NCI-H1092 (cell line): ENCODE measurements at places on chromosomes 2 and 18.
A peak's percentile ranks its signal among the peaks of the same experiment; 100 is the strongest.

DNA sequence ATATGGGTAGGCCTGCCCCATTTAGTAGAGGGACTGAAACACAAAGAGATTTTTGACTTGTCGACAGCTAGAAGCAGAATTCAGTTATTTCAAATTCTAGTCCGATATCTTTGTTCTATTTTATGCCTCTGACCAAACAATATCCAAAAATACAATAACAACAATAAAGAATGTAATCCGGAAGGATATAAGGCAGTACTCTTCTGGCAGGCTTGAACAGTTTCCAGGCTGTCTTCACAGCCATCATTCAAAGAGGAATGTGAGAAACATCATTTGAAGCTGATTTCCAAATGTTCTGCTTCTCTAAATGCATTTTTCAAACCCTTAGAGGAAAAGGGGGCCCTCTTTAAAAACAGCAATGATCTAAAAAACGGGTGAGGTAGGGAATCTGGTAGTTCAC lies 36.7 kb upstream of the SPTBN1 start:
- DNase-seq, result no peak

- DNase-seq, result peak; percentile 38
These were observed 232.4 kb downstream of the MTX2 start for GRCh38 chr2:176501617-176502016.

DNA sequence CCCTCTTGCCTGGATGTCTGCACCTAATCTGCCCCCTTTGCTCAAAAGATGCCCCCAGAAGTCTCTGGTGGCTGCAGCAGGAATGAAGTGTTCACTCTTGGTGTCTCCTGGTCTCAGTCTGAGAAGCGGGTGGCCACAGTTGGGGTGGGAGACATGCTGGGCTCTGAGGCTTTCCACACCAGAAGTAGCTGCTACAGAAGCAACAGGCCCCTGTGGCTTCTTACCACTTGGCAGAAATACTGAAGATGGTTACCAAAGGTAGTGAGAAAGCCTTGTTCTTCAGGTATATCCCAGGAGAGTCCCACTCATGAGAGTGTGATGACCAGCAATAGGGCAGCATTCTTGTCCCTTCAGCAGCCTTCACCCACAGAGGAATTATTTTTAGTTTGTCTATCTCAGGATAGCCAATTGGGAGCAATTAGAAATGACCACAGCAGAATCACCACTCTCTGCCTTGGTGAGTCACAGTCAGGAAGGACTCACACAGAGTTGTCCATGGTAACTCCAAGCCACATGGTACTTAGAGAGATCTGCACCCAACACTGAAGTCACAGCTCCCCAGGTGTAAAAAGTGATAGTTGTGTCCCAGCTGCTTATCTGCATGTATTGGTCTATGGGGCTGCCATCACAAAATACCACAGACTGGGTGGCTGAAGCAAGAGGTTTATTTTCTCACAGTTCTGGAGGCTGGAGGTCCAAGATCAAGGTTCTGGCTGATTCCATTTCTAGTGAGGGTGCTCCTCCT lies 169.8 kb upstream of the ID2 start:
- no peak for DNase-seq

DNA sequence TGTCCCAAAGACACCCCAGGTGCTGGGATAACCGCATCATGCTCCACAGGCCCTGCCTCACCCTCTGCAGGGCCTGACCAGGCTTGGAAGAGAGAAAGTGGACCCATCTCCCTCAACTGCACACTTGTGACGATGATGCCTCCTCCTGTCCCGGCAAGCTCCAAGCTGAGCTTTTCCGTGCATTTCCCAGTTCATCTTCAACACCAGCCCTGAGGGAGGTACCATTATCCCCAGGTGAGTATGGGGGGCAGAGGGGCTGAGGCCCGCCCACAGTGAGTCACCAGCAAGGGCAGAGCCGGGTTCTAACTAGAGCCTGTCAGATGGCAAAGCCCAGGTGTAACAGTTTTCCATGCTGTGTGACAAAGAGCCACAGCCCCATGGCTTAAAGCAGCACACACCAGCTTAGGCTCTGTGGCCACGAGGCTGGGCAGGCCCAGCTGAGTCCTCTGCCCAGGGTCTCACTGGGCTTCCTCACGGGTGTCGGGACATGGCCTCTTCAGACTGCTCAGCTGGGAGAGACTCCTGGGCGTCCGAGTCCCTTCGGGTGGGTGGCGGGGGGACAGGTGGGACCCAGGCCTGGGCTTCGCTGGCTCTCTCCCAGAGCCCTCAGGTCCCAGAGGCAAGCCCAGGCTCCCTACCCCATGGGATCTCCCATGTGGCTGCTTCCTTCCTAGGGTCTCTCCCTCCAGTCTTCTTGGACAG lies 108.4 kb upstream of the OTOS start:
- DNase-seq, result no peak

- no peak for DNase-seq
These were observed 110.7 kb downstream of the SLC8A1 start for GRCh38 chr2:40341198-40341597.

GRCh38 chr2:230161184-230161583 lies 58.6 kb downstream of the SP110 start:
- no peak for DNase-seq

DNA sequence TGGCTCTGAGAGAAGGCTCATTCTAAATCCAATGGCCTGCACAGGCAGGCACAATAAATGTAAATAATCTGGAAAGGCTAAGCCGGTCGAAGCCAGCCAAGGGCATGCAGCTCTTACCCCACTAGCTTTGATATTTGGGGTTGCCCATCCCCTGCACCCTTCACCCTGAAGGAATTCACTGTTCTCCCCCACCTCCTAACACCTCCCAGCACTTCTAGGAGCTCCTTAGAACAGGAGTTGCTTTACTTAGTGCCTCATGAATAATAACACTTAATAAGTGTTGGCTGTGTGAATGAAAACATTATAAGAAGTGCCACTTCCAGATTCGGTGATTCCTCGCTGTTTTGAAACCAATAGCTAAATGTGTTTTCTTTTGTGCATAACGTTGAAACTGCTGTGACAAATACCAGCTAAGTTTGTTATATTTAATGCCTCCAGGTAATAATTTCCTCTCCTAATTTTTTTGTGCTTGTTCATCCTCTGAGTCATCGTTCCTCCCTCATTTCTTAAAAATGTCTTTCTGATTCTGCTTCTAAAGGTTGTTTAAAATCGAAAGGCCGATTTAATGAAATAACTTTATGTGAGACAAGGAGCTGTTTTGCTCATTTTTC lies 458.8 kb downstream of the METTL4 start:
- no peak for DNase-seq

DNA sequence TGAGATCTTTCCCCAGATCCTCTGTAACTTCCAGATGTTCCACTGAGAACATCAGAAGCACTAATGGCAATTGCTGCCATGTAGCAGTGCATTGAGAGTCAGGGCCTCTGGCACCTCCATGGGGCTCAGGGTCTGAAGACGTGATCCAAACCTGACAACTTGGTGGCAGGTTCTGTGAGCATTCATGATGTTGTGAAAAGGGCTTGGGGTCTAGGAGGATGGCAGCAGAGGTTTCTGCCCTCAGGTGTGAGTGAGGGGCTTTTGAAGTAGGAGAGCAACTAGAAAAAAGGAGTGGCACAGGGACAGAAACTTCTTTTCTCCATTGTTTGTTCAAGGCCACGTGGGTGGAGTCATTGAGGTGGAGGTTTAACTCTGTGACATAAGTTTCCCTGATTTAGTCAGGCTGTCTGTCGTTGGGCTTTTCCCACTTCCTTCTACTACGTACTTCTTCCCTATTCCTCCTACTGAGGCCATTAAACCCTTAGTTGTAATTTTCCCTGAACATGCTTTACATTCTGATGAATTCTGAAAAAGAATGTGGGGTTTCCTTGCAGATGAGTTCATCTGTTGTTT lies 13.1 kb downstream of the CFLAR start:
- no peak for DNase-seq

GRCh38 chr2:86194751-86195054 lies 559 bp downstream of the IMMT start:
- no peak for DNase-seq

- DNase-seq, result no peak
These were observed 1.2 kb upstream of the ALPP start for GRCh38 chr2:232377319-232377718.

DNA sequence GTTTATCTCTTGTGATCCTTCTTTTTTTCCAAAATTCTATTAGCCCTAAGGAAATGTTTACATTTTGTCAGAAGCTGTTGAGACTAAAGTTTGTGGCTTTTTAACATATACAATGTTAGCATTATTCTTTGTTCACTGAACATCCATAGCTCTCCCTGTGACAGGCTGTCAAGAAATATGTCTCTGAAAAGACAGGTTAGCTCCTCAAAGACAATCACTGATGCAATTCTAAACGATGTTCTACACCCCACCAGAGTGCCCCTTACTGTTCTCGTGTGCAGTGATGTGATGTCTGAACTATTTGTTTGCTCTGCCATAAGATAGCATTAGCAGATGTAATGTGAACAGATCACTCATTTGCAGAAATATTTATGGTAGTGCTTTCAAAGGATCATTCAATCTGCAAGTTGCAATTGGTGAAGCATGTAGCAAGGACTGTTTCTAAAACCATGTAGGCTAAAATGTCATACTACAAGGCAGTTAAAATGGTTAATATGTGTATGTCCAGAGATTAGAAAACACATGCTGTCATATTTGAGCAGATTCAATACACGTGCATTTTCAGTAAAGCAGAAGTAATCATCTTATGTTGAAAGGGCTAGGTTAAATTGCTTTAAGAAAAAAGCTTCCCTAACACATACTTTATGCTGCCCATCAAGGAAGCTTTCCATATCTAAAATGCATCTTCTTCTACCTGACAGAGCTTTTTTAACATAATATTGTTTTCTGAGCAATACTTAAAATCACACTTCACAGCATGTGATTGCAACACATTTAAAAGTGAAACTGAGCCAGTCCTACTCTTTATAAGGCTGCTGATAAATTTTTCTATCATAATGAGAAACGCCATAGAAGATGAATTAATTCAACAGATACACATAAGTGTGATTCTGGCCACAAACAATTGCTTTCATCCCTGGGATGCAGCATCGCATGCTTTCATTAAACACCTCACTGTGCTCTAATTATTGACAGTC lies 285.7 kb upstream of the UBE2E3 start:
- DNase-seq, result no peak

DNA sequence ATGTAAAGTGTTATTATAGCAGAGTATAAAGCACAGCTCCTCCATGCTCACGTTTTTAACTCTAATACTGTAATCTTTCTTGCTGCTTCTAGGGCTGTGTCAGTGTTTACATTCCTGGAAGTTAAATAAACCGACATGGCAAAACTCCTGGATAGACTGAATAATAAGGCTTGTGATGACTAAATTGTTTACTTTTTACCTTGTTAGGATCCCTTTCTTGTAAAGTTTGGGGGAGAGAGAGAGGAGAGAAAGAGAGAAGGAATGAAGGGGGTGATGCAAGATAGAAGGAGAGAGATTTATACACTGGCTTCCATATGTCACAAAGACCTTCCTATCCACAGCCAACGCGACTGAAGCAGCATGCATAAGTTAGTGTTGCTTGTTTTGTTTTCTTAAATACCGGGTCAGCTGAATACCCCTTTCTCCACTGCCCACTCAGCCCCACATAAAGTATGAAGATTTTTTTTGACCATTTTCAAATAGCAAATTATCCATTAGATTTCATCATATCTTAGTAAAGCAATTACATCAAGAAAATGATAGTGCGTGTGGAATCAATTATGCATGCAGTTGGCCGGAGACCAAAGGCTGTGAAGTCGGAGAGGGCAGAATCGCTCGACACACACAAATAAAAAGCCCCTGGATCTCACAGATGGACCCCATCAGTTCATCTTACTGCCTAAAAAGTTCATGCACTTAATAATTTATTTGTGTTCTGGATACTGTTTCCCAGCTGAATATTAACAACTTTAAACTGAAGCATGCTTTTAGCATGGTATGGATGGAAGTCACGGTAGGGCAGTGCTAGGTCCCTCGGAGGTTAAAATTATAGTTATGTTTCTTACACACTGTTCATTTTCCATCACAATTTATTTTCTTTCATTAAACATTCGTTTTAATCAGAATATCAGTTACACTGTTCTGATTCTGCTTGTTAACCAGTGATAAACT lies 20.1 kb downstream of the BCL11A start:
- DNase-seq, result no peak

- DNase-seq, result peak; percentile 17
These were observed 231.4 kb downstream of the LRRTM1 start for GRCh38 chr2:80073134-80073561.

- DNase-seq, result no peak
These were observed 152.2 kb upstream of the CRIM1 start for GRCh38 chr2:36203366-36203765.

DNA sequence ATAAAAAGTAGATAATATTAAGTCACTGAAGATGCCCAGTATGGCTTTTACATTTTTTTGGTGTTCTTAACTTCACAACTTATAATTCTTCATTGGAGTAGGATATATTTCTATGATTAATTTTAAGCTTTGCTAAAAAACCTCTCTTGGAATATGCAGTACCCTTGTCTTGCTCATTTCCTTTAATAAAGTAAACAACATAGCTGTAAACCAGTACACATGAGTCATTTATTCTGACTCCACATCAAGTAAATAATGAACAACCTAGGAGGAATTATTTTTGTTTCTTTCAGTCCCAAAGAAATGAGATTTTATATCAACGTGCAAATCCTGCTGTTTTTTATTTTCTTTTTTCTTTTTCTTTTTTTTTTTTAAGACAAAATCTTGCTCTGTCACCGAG lies 869.1 kb downstream of the CNTNAP5 start:
- DNase-seq, result no peak

DNA sequence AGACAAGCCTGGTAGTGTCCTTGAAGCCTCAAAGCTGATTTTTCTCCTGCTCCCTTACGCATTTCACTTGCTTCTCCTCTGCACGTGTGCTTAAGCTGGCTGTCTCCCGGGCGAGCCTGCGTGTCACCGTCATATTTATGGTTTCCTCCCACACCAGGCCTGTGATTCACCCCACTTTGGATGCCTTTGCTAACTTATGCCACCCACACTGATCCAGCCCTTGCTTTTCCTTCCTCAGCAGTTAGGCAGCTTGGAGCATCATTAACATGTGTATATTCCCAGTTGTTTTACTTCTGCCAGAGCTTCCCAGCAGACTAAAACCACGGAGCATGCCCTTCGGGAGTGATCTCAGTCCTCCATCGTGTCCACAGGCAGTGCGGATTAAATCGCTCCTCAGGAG lies 2.2 kb downstream of the ST3GAL5 start:
- DNase-seq, result no peak

DNA sequence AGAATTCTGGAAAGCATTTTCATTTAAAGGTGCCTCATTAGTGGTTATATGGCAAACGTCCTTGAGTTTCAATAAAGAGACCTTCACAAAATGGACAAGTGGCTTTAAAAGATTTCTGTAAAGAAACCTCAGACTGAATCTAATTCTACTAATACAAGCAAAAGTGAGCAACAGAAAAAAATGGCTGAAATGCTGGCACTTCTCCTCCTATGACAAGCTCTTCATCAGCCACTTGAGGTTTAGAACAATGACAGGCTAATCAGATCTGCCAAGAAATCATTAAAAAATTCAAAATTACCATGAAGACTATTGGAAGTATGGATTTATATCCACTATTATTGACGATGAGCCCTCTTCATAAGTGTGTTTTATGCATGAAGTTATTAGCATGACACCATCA lies 71.8 kb downstream of the MYO3B start:
- no peak for DNase-seq

DNA sequence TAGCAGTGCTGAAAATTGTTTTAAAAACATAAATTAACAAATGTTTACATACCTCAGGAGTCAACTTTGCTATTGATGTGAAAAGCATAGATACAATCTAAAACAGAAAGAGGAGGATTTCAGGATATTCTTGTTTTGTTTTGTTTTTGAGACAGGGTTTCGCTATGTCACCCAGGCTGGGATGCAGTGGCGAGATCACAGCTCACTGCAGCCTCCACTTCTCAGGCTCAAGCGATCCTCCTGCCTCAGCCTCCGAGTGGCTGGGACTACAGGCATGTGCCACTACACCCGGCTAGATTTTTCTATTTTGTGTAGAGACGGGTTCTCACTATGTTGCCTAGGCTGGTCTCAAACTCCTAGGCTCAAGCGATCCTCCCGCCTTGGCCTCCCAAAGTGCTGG lies 60.6 kb downstream of the C2orf74 start:
- DNase-seq, result no peak
